Skin of body (tissue), 3 donors: ENCODE measurements at places on chromosomes 2 and 18.

GRCh38 chr18:78980777-78981380 is 1.3 kb downstream of the SALL3 start:
- DNase-seq, result no peak

DNA sequence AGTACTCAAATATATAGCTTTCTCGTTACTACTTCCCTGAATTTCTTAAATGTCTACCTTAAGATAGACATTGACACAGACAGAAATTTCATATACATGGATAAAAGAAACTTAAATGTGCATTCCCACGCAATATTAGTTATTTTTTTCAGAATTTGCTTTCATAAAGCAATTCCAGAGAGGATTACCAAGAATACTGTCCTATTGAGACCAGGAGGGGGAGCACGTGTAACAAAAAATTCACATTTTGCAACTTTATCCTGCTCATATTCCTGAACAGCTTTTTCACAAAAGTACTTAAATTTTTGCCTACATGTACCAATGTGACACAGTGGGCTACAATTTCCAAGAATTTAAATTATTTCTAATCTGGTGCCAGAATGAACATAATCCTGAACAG is 30.7 kb upstream of the ERCC3 start:
- peak; percentile 24 for DNase-seq

- no peak for DNase-seq
Observed at GRCh38 chr2:9103663-9104277, 100.3 kb upstream of the MBOAT2 start.

GRCh38 chr2:109376796-109377495 is 236.8 kb downstream of the SEPTIN10 start:
- DNase-seq, result no peak

- DNase-seq, result no peak
Observed at GRCh38 chr18:27600245-27600644, 415.1 kb upstream of the CHST9 start.

- DNase-seq, result no peak
Observed at GRCh38 chr2:234808907-234809306, 142.9 kb upstream of the SH3BP4 start.

GRCh38 chr2:136025057-136025973 is 39.9 kb upstream of the DARS1 start:
- DNase-seq, result peak; percentile 65

DNA sequence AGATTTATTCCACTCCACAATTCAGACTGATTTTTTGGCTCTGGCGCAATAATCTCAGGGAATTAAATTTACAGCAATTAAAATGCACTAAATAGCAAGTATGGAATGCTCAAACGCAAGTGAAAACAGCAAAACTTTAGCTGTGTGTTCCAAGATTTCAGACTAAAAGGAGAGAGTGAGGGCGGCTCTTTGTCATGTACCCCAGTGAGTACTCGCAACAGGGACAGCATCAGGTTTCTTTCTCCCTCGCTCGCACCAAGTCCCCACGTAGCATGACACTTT is 1.1 kb downstream of the ROCK2 start:
- DNase-seq, result no peak

GRCh38 chr18:44047585-44047984 is 633.1 kb upstream of the SETBP1 start:
- no peak for DNase-seq

DNA sequence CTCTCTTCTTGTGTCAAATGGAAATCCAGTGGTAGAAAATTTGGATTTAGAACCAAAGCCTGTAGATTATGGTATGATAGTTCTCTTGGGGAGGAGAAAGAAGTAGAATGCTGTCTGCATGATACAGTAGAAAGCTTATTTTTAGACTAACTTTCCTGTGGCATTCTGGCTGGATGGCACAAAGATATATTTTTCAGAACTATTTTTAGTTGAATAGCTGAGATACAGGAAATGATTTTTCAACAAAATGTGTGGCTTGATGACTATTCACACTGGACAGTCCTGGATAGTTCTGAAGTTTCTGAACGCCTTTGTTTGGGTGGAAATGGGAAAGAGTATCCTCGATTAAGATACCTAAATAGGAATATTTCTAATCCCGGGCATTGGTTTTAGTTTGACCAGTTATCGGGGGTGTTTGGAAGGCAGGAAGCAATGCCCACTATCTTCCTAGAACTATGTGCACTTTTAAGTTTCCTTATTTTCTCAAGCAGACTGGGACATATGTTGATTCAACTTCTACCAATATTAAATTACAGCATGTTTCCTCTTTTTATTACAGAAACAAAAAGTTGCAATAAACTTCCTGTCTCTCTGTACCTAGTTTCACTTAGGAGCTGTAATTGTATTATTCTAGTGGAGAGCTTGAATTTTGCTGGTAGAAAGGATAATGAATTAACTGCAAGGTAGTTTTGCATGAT is 32.1 kb downstream of the GDF7 start:
- DNase-seq, result no peak

- no peak for DNase-seq
Observed at GRCh38 chr2:197306696-197307040, 3.9 kb downstream of the ANKRD44 start.

DNA sequence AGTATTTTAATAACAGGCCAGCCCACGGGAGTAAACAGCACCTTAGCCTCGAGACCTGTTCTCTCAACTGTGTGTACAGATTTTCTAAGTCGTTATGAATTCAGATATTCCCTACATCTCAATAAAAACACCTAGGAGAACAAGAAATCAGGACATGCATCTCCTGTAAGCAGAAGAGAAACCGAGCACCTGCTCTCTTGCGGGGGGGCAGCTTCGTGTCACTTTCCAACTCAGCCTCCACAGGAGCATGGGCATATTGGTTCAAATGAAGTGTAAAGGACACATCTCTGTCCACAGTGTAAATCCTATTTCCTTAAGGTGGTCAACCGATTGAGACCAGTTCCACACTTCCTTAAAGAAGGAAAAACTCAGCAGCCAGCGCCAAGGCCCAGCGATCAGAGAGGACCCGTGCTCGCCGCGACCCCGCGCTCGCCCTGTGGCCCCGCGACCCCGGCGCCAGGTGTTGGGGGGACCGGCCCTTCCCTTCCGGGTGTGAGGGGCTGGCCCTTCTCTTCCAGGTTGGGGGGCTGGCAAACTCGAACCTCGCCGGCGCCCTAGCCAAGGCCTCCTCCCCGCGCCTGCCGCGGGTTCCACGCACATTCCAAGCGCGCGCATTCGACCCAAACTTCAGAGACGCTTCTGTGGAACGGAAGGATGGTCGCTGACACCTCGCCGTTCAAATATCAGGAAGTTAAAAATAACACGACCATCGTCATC is 652 bp downstream of the SH3YL1 start:
- no peak for DNase-seq

DNA sequence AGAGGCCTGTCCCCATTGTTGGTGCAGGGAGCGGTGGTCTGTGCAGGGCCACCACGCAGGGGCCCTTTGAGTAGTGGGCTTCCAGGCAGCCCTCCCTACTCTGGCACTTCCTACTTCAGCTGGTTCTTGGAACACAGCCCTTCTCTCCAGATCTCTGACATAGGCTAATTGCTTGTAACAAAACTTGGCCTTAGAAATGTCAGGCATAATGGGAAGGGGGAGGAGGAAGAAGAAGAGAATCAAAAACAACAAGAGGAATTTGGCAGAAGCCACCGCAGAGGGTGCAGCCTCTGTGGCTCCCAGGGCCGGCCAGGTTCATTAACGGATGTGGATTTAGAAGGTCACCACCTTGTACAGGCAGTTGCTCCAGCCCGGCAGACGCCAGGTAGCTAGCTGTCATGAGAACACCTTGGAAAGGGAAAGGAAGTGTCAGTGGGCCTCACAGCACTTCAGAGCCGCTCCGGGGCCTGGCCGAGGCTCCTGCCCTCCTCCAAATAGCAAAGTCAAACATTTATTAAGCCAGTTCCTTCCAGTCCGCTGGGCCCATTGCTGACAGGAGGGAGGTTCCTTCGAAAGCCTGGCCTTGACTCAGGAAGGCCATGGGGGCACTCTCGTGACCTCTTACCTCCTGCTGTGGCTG is 7.4 kb downstream of the BOD1L2 start:
- DNase-seq, result no peak

- DNase-seq, result no peak
Observed at GRCh38 chr2:164794432-164795231, 47.0 kb downstream of the COBLL1 start.

GRCh38 chr2:20626698-20627513 is 24.0 kb downstream of the HS1BP3 start:
- DNase-seq, result no peak

DNA sequence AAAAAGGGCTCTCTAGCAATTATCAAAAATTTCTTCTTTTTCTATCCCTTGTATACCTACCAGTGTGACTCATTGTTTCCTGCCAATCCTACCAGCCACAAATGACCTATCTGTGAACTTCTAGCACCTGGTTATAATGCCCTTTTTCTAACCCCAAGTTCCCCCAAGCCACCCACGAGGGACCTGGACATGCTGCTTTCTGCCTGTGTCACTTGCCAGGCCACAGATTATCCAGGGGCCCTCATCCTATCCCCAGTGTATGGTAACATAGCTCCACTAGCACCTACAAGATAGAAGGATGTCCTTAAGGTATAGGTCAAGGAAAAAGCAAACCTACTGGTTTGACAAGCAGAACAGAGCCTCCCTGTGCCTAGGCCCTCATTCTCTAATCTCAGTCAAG is 26.8 kb downstream of the AAK1 start:
- DNase-seq, result no peak

- DNase-seq, result no peak
Observed at GRCh38 chr2:39434233-39434897, 2.7 kb downstream of the MAP4K3 start.
